Ascending aorta (tissue), 2 donors: ENCODE measurements at places on chromosomes 4 and X. TPM values are rescaled to one million over a fixed set of nuclear protein-coding genes. Genes with fewer than 3 reads are reported as not detected.
A peak's percentile ranks its signal among the peaks of the same experiment; 100 is the strongest.

DNA sequence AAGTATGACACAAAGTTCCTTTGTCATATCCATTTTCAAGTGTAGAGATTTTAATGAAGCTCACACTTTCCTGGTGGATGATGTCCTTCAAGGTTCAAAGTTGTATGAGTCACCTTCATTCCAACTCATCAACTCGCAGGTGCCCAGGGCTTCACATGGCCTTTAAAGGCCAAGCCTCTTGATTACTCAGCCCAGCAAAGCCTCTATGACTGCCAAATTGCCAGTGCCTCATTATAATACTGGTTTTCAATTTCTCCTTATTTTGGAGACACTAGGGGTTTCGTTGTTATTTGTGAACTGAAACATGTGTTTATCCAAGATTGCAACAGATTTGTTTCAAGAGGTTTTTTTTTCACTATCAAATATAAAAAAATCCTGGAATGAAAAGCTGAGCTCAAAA lies 45.9 kb upstream of the PPP3CA start:
- no peaks in the 10 kb centered on the region for H3K27me3 ChIP-seq
- H3K4me1 ChIP-seq = no peaks in the 10 kb centered on the region
- H3K4me3 ChIP-seq = no peak overlapping the region
- no peak overlapping the region for H3K27ac ChIP-seq
- no peaks in the 10 kb centered on the region for H3K36me3 ChIP-seq

- H3K36me3 ChIP-seq = no peaks in the 10 kb centered on the region
- peaks cover 5% of the 10 kb centered on the region for H3K4me1 ChIP-seq
- no peak for DNase-seq
- no peak overlapping the region for H3K4me3 ChIP-seq
Measured at GRCh38 chrX:13128104-13128503, 83.7 kb upstream of the FAM9C start.

DNA sequence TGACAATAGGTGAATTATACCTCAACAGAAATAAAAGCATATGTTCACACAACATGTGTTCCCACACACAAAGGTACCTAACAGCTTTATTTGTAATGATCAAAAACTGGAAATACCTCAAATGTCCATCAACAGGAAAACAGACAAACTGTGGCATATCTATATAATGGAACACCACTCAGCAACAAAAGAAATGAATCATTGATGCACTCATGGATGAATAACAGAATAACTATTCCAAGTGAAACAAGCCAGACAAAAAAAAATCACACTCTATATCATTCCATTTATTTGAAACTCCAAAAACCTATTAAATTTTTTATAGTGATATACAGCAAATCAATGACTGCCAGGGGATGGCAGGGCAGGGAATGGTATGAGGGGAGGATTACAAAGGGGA lies 148.1 kb downstream of the PLS3 start:
- DNase-seq = no peak
- no peaks in the 10 kb centered on the region for H3K36me3 ChIP-seq
- no peaks in the 10 kb centered on the region for H3K27me3 ChIP-seq
- H3K27ac ChIP-seq = no peak overlapping the region
- no peaks in the 10 kb centered on the region for H3K4me1 ChIP-seq

DNA sequence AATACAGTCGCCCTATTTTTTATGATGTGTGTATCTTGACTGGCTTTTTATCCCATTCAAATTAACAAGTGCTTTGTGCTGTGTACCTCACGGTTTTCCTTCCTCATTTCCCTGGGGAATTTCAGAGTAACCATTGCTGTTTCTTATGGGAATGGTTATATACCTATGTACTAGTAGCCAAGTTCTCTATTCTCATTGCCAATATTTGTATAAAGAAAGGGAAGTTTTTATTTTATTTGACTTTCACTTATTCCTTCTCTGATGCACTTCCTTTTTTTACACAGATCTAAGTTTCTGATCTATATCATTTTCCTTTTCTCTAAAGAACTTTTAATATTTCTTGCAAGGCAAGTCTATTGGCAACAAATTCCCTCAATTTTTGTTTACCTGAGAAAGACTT lies 181.3 kb downstream of the SOWAHB start:
- H3K27me3 ChIP-seq = no peaks in the 10 kb centered on the region
- H3K36me3 ChIP-seq = no peaks in the 10 kb centered on the region

GRCh38 chrX:23901060-23901459 lies 6.7 kb downstream of the APOO start:
- H3K36me3 ChIP-seq = no peaks in the 10 kb centered on the region
- peak overlapping the region; percentile 6 for H3K27ac ChIP-seq
- H3K4me3 ChIP-seq = no peak overlapping the region
- no peak for DNase-seq

- no peaks in the 10 kb centered on the region for H3K27me3 ChIP-seq
- H3K4me1 ChIP-seq = no peaks in the 10 kb centered on the region
- H3K36me3 ChIP-seq = no peaks in the 10 kb centered on the region
- H3K27ac ChIP-seq = no peak overlapping the region
Measured at GRCh38 chrX:142156567-142156966, 48.5 kb downstream of the MAGEC2 start.

- no peaks in the 10 kb centered on the region for H3K36me3 ChIP-seq
- no peak overlapping the region for H3K27ac ChIP-seq
- no peaks in the 10 kb centered on the region for H3K4me1 ChIP-seq
- no peak for DNase-seq
- no peak overlapping the region for H3K4me3 ChIP-seq
Measured at GRCh38 chrX:14916017-14916674, 42.9 kb downstream of the MOSPD2 start.

GRCh38 chr4:71857713-71858451 lies 74.0 kb upstream of the GC start:
- DNase-seq = no peak
- H3K27me3 ChIP-seq = no peaks in the 10 kb centered on the region
- H3K4me1 ChIP-seq = no peaks in the 10 kb centered on the region
- H3K27ac ChIP-seq = no peak overlapping the region
- H3K36me3 ChIP-seq = no peaks in the 10 kb centered on the region

GRCh38 chrX:20322887-20323286 lies 56.2 kb upstream of the RPS6KA3 start:
- H3K36me3 ChIP-seq = no peaks in the 10 kb centered on the region
- H3K4me1 ChIP-seq = no peaks in the 10 kb centered on the region
- no peaks in the 10 kb centered on the region for H3K27me3 ChIP-seq
- no peak for DNase-seq
- no peak overlapping the region for H3K4me3 ChIP-seq

DNA sequence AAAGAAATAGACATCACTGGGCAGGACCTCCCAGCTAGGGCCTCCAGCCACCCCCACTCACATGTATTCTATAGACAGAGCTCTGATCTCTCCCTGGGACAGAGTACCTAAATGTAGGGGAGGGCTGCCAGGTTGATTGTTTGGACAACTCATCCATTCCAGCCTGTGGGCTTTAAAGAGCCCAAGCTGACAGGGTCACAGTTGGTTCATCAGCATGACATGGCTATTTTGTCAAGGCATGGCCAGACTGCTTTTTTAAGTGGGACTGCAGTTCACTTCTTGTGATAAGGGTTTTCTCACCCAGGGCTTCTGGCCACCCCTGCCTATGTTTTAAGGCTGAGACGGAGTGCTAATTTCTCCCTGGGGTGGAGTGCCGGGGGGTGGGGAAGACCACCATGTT lies 63.3 kb downstream of the KLHL4 start:
- no peak overlapping the region for H3K4me3 ChIP-seq
- DNase-seq = no peak
- no peaks in the 10 kb centered on the region for H3K36me3 ChIP-seq
- no peaks in the 10 kb centered on the region for H3K4me1 ChIP-seq

DNA sequence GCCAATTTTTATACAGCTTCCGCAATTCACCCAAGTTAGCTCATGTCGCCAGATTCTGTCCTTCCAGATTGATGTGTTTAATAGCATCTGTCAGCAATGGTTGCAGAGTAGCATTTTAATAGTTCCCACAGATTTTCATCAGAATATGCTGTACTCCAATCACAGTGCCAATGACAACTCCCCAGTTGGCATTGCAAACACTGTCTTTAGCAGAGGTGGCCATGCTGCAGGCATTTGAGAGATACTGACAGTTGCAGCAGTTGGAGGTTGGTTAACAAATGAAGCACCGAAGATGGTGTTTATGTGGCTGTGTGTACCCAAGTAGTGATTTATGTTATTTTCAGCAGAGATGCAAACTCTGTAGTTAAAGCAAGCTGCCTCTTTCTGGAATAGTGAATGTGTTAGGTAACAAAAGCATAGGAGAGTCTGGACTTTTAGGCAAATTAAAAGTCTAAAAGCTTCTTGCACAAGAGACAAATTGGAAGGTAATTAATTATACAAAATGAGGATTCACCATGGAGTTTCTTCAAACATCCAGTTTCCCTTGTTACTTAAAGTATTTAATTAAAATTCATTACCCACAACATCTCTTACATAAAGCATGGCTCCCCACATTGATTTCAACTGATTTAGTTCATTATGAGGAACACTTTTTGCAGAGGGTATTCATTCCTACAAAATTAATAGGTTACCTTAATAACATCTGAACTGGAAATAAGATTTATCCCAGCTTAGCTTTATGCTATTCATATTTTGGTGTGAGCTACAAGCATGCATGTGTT lies 65.2 kb downstream of the PARM1 start:
- H3K4me1 ChIP-seq = peaks cover 22% of the 10 kb centered on the region
- no peak overlapping the region for H3K4me3 ChIP-seq
- no peaks in the 10 kb centered on the region for H3K27me3 ChIP-seq
- DNase-seq = no peak
- H3K27ac ChIP-seq = no peak overlapping the region
- H3K36me3 ChIP-seq = no peaks in the 10 kb centered on the region

- peaks cover 25% of the 10 kb centered on the region for H3K4me1 ChIP-seq
- no peaks in the 10 kb centered on the region for H3K27me3 ChIP-seq
Measured at GRCh38 chr4:177297785-177298391, 11.8 kb upstream of the NEIL3 start.

DNA sequence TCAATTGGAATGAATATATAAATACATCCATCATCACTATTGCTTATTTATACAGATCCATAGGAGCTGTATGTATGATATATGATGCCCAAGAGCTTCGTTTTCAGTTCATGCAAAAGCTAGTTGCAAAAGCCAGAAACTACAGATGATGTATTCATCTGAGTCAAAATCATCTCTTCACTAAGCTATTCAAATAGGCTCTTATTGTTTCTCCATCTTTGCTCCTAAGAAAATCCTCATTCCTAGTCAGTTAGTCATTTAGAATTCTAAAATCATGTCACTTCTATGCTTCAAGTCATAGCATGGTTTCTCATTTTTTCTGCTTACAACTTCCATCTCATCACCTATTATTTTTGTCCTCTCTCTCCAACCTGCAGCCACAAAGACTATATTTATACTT lies 300.1 kb upstream of the TRAM1L1 start:
- no peak overlapping the region for H3K27ac ChIP-seq
- DNase-seq = no peak
- H3K36me3 ChIP-seq = no peaks in the 10 kb centered on the region
- H3K27me3 ChIP-seq = no peaks in the 10 kb centered on the region

DNA sequence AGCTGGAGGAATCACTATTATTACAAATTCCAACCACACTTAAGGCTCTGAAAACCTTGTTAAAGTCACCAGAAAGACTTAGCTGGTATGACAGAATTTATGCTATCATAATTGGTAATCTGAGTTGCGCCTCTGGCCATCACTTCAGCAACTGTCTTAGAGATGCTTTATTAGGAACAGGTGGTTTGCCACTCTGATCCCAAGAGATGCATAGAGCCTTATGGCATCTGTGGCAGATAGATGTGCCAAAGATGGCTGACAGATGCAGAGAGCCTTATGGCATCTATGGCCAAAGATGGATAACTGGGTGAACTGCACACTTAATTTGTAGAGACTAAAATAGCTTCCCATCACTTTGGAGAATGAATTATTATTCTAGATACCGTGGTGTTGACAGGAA lies 32.3 kb upstream of the PLAC8 start:
- H3K36me3 ChIP-seq = no peaks in the 10 kb centered on the region
- H3K4me1 ChIP-seq = no peaks in the 10 kb centered on the region
- no peak overlapping the region for H3K4me3 ChIP-seq
- no peak overlapping the region for H3K27ac ChIP-seq

DNA sequence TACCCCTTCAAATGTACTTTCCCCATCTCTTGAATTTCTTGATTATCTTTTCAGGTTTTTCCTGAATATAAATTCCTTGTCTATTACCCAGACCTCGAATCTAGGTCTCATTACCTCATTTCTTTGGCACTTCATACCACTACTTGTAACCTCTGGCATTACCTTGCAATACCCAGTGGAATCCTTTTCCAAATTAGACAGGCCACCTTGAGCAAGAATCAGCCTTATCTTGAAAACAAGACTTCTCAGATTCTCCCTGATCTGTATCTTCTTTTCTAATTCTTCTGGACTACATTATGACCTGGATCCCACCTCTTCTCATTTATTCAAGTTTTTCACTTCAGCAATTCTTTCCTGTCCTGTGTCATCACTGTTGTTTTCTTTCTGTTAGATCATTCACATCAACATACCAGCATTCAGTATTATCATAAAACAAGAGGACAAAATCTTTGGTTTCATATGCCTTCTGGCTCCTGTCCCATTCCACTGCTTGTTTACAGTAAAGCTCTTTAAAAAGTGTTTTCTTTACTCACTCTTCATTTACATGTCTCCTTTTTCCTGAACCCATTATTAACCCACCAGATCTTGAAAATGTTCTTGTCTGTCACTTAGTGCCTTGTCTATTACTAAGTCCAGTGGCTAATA lies 275.6 kb upstream of the HS3ST1 start:
- DNase-seq = no peak
- no peaks in the 10 kb centered on the region for H3K4me1 ChIP-seq
- H3K4me3 ChIP-seq = no peak overlapping the region
- H3K36me3 ChIP-seq = no peaks in the 10 kb centered on the region

GRCh38 chr4:169079942-169080827 lies 70.1 kb upstream of the CBR4 start:
- H3K4me3 ChIP-seq = no peak overlapping the region
- peak overlapping the region; percentile 20 for H3K27ac ChIP-seq
- no peaks in the 10 kb centered on the region for H3K36me3 ChIP-seq

GRCh38 chr4:97645071-97645821 lies 498.0 kb downstream of the STPG2 start:
- no peak overlapping the region for H3K4me3 ChIP-seq
- no peak overlapping the region for H3K27ac ChIP-seq
- H3K27me3 ChIP-seq = no peaks in the 10 kb centered on the region
- H3K4me1 ChIP-seq = no peaks in the 10 kb centered on the region
- H3K36me3 ChIP-seq = no peaks in the 10 kb centered on the region
- no peak for DNase-seq

- no peak overlapping the region for H3K27ac ChIP-seq
- no peaks in the 10 kb centered on the region for H3K36me3 ChIP-seq
- H3K4me3 ChIP-seq = no peak overlapping the region
- DNase-seq = no peak
- H3K4me1 ChIP-seq = no peaks in the 10 kb centered on the region
Measured at GRCh38 chr4:24433515-24434214, 150.7 kb downstream of the DHX15 start.

The CENPVL2 gene
- not detected for total RNA-seq

The IL2 gene
- not detected for total RNA-seq

The XK gene
- total RNA-seq = 0.53 TPM

The MAGEB1 gene
- not detected for total RNA-seq

The GPM6B gene
- total RNA-seq = 18.6 TPM

The DAPP1 gene
- total RNA-seq = not detected

The SH3BGRL gene
- 91.9 TPM for total RNA-seq

The MTNR1A gene
- total RNA-seq = not detected

The FAAH2 gene
- not detected for total RNA-seq

The SH2D1A gene
- total RNA-seq = not detected
